Activated naive CD8-positive, alpha-beta T cell treated with anti-CD3 and anti-CD28 coated beads for 36 hours (primary cell): ENCODE measurements at places on chromosomes 6 and 20. TPM values are rescaled to one million over a fixed set of nuclear protein-coding genes. Genes with fewer than 3 reads are reported as not detected.
A peak's percentile ranks its signal among the peaks of the same experiment; 100 is the strongest.

The KCNK5 gene
- 19.6 TPM for total RNA-seq

DNA sequence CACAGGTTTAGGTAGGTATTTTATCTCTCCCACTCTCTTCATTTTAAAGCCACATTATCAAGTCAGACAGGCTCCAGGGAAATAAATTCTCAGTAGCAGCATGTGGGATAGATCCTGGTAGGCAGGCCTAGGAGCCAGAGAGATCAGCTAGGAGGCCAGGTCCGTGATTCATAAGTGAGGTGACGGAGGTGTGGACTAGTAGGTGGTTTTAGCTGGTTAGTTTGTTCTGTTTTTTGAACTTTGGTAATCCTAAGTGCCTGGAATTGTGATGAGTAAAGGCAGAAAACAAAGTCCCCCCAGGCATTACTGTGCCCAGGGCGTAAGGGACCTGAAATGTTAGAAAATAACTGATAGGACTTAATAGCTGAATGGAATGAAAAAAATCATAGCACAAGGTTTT lies 53.6 kb upstream of the E2F3 start:
- DNase-seq: no peak

The PPIL6 gene
- 0.60 TPM for total RNA-seq

DNA sequence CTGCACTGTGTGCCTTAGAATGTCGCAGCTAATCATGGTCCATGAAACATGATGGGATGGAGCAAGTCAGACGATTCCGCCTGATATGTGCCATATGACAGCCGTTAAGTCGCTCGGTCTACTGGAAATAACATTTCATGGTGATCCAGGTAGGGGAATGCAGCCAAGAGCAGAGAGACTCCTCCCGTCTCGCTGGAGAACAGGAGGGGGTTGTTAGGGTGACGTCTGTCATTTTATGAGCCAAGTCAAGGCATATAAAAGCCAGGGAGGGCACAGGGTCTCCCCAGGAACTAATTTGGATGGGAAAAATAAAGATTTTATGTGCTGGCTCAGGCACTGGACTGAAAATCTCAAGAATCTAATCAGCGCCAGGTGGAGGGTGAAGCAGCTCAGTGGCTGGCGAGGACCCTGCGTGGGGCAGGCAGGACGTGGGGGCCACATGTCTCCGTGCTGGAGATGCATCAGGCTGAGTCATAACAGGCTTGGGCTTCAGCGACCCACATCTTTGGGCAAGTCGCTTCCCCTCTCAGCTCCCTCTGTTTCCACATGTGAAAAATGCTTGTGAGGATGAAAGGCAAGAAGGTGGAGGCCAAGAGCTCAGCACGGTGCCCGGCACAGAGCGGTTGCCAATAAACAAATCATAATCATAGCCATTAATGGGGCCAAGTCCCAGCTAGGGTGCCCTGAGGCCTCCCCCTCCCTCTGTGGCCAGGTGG lies 234.6 kb downstream of the ANKRD60 start:
- no peak for DNase-seq

DNA sequence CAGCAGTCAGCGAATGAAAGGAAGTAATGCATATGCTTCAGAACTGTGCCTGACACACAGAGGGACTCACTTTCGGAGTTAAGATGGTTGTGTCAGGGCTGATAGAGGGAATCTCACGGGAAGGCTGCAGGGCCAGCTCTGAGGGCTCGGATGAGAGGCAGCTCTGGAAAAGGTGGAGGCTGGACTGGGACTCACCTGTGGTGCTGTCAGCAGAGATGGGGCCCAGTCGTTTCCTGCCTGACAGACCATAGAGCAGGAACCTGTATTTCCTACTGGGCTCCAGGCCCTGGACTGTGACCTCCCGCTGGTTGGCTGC lies 9.3 kb downstream of the CYP21A2 start:
- no peak for DNase-seq

GRCh38 chr6:80607811-80608391 lies 501.4 kb downstream of the BCKDHB start:
- DNase-seq: no peak

DNA sequence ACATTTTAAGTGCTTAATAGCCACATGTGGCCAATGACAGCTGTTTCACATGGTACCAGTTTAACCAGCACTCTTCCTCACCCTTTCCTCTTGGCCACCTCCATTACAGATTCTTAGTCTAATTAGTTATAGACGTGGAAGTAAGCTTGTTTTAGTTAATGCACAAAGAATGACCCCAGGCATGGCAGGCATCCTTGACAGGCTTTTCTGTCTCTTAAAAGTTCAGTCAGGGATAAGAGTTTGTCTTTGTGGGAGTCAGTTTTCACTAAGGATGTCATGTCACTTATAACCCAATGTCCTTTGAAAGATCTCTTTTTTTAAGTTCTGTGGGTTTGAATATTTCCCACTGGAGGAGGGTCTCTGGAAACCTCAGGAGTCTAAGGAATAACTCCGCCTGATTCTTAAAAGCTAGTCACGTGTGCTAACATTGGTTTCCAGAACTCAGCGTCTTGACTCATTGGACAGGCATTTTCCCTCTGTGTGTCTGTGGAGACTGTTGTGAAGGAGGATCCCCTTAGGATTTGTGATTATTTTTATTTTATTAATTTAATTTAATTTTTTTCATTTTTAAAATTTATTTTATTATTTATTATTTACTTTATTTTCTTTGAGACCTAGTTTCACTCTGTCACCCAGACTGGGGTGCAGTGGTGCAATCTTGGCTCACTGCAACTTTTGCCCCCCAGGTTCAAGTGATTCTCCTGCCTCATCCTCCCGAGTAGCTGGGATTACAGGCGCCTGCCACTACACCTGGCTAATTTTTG lies 171.4 kb downstream of the ZFAND3 start:
- DNase-seq: no peak

DNA sequence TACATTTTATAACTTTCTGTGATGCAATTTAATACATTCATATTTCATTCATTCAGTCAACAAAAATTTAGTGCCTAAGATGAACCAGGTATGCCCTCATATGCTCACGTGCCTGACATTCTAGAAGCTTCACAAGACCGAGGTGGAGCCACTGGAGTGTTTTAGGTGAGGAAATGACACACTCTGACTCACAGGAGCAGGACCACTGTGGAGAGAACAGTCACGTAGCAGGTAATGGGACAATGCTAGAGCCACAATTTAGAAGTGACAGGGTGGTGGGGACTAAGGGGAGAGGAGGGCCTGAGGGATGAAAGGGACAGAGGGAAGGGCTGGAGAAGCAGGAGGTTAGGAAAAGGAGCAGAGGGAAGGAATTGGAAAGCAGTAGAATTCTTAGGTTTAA lies 17.6 kb upstream of the HLA-A start:
- DNase-seq: no peak

GRCh38 chr20:36237477-36237876 lies 1.2 kb downstream of the AAR2 start:
- no peak for DNase-seq

DNA sequence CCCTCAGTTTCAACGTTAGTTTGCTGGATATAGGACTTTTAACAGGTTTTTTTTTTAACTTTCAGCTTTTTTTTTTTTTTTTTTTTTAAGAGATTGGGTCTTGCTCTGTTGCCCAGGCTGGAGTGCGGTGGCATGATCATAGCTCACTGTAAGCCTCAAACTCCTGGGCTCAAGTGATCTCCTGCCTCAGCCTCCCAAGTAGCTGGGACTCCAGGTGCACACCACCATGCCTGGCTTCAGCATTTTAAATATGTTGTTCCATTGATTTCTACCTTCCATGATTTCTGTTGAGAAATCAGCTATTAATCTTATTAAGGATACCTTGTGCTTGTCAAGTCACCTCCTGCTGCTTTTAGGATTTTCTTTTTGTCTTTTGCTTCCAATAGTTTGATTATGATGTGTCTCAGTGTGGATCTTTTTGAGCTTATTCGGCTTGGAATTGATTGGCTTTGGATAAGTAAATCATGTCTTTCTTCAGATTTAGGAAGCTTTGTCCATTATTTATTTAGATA lies 52.0 kb downstream of the CDYL start:
- DNase-seq: no peak

DNA sequence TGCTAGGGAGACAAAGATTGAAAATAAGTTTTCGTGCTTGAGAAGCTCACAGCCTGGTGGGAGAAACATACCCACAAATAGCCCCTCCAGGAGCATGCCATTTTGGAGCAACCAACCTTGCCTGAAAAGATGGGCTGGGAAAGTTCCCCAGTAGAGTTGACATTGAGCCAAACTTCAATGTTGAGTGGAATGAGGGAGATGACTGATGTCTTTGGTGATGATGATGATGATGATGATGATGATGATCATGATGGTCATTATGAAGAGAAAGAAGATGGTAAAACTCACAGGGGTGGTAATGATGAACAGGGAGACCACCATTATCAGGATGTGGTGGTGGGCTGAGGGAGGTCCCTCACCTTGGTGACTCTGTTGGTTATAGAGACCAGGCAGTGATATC lies 283.9 kb upstream of the RNF24 start:
- no peak for DNase-seq

- DNase-seq: no peak
These were observed 8.6 kb upstream of the FOXF2 start for GRCh38 chr6:1380625-1381427.

DNA sequence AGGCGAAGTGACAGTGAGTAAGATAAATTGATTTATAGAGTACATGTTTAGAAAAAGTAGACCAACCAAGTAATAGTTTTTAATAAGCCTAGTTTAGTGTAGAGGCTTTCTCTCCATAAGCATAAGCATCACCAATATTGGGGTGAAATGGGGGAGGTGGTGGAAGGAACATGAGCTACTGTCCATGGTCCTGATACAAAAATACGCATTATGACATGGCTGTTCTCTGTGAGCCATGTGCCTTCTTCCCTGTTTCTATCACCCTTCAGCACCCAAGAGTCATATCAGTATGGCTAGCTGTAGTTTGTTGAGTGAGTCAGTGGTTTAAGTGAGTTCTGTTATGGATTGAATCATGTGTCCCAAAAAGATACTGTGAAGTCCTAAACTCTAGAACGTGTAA lies 150.8 kb downstream of the EDN1 start:
- no peak for DNase-seq

DNA sequence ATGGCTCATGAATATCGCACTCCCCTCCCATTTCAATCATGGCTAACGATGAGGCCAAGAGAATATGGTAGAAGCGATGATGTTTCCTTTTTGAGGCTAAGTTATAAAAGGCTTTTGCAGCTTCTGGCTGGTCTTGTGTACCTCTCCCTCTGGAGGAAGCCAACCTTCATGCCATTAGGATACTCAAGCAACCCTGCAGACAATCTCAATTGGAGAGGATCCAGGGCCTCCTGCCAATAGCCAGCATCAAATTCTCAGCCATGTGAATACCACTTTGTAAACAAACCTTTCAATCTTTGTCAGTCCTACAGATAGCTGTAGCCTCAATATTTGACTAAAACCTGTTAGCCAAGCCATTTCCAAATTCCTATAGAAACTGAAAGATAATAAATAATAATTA lies 738.4 kb downstream of the KIF16B start:
- no peak for DNase-seq

- DNase-seq: no peak
These were observed 1.5 kb downstream of the TBCC start for GRCh38 chr6:42744351-42744893.

The SLC35D3 gene
- total RNA-seq: not detected

DNA sequence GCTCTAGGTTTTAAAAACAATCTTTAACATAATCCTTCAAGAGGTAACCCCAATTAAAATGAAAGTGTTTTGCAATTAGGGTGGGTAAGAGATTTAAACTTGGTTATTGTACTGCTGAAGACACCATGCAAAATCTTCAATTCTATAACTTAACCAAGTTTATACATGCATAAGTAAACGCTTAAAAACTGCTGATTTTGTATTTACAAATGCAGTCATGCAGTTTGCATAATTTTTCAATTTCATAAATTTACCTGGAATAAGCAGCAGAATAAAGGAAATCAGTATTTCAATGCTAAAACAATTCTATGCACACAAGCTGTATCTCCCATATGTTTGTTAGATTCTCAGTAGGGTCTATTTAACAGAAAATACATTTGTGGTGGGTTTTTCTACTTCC lies 22.9 kb downstream of the SSR1 start:
- no peak for DNase-seq

The MTCH1 gene
- total RNA-seq: 103 TPM

DNA sequence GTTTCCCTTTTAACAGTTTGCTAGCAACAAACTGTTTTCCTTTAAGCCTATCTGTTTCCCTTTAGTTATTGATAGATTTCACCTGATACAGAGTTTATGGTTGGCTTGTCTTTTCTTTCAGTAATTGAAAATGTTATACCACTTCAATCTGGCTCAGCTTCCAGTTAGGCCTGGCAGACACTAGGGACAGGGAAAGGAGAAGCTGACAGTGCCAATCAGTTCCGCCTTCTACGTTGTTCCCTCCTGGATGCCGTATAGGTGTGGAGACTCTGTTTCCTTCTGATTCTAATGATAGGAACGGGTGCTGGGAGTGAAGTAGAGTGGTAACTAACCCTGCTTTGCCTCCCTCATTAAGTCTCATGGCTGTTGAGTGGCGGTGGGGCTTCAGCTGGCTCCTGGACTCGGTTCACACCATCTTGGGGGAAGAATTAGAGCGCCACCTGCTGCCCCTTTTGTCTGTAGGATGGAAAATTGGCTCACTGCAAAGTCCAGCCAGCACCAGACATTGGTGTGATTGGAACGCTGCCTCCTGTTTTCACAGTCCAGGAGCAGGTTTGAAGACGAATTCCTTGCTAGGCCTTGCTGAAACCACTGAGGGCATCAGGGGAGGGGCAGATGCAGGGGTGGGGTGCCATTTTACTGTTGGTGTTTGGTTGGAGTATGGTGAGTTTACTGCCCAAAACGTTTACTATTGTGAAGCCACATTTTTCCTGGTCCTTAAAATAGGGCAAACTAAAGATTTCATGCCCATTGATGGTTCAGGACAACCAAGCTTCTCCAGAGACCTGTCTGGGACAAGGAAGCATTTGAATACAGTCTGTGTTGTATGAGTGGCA lies 1729.5 kb downstream of the GRIK2 start:
- peak; percentile 3 for DNase-seq

The CBLN4 gene
- total RNA-seq: not detected

GRCh38 chr6:151998784-151999183 lies 191.3 kb downstream of the ESR1 start:
- DNase-seq: no peak

- no peak for DNase-seq
These were observed 56.3 kb upstream of the OLIG3 start for GRCh38 chr6:137550535-137550934.

GRCh38 chr6:26520237-26520849 lies 17.8 kb upstream of the HMGN4 start:
- DNase-seq: no peak

DNA sequence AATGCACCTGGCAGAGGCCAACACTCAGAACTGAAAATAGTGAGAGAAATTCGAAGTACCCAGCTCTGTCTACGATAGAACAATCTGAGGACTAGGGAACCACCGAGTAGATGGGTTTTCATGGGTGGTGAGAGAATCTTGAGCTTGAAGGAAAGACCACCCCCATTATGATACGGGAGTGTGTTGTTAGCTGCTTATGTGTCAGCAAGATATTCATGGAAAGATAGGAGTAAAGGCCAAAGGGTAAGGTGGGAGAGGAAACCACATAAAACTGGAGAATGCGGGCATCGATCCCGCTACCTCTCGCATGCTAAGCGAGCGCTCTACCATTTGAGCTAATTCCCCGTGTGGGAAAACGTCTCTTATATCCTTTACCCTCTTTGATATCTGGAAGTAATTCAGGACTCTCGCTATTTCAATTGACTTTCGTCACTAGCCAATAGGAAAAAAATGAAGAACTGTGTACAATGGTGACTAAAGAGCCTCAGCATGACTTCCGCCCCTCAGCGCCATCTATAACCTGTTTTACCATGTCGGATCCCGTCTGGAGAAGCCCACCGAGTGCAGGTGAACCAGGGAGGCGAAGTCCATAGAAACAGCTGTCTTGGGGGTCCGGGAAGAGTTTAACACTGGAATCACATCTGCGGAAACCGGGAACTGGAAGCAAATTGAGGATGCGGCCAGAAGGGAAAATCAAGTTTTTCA lies 25.0 kb upstream of the ABT1 start:
- DNase-seq: peak; percentile 47
